ENCODE measurements at places on chromosomes 5 and 9.

DNA sequence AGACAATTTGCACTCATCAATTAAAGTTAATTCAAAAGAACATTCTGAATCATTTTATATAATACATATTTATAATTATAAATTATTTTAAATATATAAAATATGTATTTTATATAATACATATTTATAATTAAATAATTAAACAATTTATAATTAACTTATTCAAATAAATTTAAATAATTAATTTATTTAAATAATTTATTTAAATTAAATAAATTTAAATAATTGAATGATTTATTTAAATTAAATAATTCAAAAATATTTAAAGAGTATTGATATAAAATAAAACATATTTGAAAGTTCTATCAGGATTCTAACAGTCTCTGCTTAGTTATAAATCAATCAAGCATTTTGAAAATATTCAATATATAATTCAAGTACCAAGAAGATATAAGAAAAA is 775.5 kb upstream of the CTNND2 start:
- DNase-seq = no peak

GRCh38 chr5:176185133-176185733 is 53.0 kb upstream of the SIMC1 start:
- no peak for DNase-seq

- no peak for DNase-seq
These were observed 37.6 kb upstream of the MAST4 start for GRCh38 chr5:66558560-66558959.

GRCh38 chr5:115469904-115470516 is 74.6 kb downstream of the FEM1C start:
- DNase-seq = no peak

DNA sequence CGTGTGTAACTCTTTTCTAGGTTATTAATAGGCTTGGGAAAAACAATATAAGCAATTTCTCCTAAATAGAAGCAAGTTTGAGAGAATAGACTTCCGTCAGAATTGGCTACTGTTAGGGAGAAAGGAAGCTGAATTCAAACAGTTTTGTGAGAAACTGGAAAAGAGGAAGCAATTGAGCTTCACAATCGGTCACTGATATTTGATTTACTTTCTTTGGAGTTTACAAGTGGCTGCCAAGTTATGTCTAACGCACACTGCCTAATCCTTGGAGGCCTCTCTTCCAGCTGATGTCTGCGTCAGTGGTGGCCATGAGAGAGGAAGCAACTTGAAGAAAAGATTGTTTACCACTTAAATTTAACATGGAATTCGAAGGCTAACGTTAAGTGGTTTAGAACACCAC is 319.5 kb downstream of the ADGRV1 start:
- DNase-seq = no peak

GRCh38 chr9:123620239-123620638 is 264.2 kb downstream of the CRB2 start:
- no peak for DNase-seq

GRCh38 chr9:96008502-96009222 is 133.2 kb downstream of the ERCC6L2 start:
- DNase-seq = no peak

GRCh38 chr9:135575995-135576631 is 14.6 kb downstream of the PAEP start:
- DNase-seq = no peak

- DNase-seq = no peak
These were observed 363.7 kb downstream of the IRX2 start for GRCh38 chr5:2387634-2388325.

DNA sequence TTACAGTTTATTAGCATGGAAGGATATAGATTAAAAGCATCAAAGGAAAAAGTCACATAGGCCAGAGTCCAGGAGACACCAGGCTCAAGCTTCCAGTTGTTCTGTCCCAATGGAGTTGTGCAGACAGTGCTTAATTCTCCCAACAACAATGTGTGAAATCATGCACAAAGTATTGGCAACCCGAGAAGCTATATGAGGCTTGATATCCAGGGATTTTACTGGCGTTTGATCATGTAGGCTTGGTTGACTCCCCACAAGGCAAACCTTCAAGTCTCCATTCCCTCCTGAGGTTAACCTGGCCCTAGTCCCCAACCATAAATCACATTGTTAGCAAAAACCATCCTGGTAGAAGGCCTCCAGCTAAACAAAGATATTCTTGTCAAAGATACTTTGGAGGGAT is 141.5 kb downstream of the ADAMTS19 start:
- DNase-seq = no peak

DNA sequence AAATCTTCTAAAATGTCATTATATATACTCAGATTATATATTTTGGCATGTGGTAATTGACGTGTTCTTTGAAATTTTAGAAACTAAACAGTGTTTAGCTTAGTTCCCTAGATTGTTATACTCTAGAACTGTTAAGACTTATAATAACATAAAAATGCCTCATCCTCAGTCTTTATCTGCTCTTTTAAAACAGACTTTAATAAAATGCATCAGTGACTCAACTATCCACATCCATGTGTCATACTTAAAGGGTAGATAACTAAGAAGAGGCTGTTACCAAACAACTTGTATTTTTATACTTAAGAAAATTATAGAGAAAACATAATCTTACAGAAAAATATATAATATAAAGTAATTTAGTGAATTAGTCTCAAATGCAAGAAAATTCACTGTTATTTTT is 15.2 kb downstream of the NFIL3 start:
- DNase-seq = peak; percentile 62

DNA sequence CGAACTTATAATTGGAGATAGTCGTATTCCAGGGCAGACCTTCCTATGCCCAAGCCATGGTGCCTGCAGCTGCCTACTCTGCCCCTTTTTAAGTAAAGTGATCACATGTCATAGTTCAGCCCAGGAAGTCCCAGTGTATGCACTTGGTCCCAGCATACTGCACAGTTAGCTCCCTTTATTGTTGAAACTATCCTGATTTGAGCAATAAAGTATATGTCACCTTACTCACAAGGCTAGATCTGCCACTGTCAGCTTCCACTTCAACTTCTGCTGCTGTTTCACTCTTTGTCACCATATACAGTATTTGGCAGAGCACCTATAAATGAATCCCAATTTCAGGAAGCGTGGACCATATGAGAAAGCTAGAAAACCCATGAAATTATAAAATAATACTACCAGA is 103.8 kb upstream of the PTGER4 start:
- no peak for DNase-seq

- DNase-seq = no peak
These were observed 30.0 kb downstream of the RBM27 start for GRCh38 chr5:146233441-146233840.

GRCh38 chr5:179876610-179876952 is 18.0 kb upstream of the MRNIP start:
- DNase-seq = no peak

- DNase-seq = no peak
These were observed 26.9 kb upstream of the SYK start for GRCh38 chr9:90774682-90775081.

GRCh38 chr5:143263272-143263810 is 140.1 kb downstream of the NR3C1 start:
- no peak for DNase-seq

- peak; percentile 98 for DNase-seq
These were observed 31.3 kb downstream of the ADAMTS2 start for GRCh38 chr5:179313849-179314521.

GRCh38 chr9:108860764-108861163 is 1.3 kb upstream of the ACTL7A start:
- no peak for DNase-seq

DNA sequence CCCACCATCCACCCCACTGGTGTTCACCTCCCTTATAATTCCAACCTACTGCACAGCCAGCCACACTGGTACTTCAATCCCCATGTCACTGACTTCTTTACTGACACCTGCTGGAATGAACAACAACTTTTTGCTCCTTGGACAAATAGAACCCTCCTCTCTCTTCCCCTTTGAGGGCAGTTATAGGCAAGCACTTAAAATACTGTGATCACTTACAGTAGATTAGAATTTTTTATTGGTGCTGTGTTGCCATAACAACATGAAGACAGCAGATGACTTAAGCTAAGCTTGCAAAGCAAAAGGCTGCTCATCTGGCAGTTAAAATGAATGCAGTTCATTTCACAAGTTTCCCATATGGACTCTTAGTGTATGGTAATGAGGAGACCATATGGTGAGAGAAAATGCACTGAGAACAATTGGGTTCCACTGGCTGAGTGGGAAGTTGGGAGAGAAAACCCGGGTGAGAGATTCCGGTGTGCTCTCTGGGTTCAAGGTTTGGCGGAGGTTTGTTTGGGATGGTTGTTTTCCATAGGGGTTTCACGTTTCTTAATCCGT is 374.3 kb downstream of the EBF1 start:
- no peak for DNase-seq

GRCh38 chr5:163544836-163545235 is 39.4 kb downstream of the MAT2B start:
- no peak for DNase-seq

- no peak for DNase-seq
These were observed 88.3 kb downstream of the NR3C1 start for GRCh38 chr5:143315214-143315613.

DNA sequence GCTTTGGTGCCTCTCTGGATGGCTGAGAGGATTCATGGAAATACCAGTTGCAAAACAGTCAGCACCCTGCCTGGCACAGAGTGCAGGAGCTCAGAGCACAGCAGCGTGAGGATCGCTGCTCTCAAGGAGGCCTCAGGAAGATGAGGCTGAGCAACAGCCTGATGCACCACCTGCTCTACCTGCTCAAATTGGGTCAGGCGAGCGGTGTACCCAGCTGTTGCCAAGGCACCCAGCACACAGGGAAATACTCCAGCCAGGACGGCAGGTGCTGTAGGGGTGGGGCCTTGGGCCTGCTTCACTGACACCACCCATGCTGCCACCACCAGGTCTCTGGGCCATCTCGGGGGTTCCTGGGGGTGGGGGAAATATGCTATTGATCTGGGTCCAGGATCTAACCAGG is 4.3 kb downstream of the EEIG1 start:
- DNase-seq = no peak

DNA sequence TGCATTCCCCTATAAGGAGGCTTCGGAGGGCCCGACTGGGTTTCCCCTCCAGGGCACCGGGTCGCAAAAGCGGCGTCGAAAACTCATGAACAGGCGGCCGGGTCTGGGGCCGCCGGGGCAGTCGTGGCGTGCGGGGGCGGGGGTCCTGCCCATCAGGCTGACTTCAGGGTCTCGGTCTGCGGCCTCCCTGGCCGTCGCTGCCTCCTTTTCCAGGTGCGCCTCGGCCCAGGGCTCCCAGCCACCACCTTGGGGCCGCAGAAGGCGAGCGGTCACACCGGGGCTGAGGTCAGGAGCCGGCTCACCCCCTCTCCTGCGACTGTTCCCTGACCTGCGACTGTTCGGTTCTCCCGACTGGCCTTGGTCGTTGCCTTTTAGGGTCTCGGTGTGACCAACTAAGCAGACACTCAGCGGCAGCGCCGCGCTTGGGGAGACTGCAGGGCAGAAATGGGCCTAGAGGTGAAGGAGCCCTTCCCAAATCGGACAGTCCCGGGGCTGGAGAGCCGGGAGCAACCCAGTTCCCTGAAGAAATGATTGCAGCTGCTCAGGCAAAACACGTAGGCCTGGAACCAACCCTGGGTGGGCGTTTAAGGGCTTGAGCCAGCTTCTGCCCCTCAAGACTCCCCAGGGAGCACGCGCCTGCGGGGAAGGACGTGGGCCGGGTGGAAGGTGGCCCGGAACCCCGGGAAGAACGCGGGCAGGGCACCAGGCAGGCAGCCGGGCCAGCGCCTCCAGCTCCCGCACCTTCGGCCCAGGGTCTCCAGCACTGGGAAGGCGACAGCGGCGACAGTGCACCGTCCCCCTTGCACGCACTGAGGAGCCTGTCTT is 11.2 kb downstream of the IRX2 start:
- DNase-seq = no peak

- peak; percentile 70 for DNase-seq
These were observed 722.9 kb upstream of the RGMB start for GRCh38 chr5:98050583-98050982.

DNA sequence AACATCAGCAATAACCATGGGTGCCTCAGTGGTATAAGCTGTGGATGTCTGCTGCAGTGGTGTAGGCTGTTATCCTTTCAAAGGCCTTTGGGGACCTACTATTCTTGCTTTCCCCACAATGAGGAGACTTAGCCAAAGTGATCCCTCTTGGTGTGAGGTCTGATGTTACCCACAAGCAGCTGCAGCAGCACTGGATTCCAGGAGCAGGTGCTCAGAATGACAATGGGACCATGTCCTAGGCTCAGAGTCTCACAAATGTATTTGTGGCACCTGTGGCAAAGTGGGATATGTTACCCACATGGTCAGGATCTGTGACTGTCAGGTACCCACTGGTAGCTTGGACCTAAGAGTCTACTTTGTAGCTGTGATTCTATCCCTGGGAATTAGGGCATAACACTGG is 70.4 kb downstream of the RNF130 start:
- DNase-seq = no peak

- DNase-seq = no peak
These were observed 519 bp downstream of the HSPA5 start for GRCh38 chr9:125240649-125240999.

DNA sequence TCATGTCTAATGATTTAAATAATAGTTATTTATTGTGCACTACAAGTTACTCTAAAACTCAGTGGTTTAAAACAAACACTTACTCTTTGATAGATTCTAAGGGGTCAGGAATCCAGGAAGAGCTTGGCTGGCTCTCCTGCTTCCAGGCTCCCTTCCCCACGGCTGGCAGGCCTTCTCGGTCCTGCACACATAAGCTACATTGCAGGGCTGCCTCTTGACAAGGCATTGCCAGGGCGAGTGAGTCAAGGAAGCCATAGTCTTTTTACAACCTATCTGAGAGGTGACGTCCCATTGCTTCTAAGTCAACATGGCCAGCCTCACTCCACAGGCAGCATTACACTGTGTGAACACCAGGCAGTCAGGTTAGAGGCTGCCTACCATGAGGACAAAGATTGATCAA is 119.8 kb downstream of the AUH start:
- DNase-seq = no peak

All from EH (cell line).